ENCODE measurements at places on chromosomes 13 and 19.

GRCh38 chr13:99303863-99304521 lies 3.2 kb downstream of the GPR183 start:
- DNase-seq, result no peak

DNA sequence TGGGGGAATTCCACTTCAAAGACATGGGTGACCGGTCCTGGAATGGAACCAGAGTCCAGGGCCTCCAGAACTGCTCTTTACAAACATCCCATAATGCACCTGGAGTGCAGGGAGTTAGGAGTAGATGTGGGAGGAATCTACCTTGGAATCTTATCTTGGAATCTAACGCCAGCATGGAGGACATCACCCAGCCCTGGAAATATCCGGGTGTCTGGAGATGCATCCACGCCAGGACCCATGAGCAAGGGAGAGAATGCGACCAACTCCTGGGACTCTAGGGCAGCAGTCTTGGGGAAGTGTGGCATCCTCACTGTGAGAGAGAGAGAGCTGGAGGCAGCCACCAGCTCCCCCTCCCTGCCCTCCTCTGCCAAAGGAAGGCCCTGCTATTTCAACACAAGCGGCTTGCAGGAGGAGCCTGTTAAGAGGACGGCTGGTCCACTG lies 211.8 kb downstream of the UQCRFS1 start:
- peak; percentile 3 for DNase-seq

DNA sequence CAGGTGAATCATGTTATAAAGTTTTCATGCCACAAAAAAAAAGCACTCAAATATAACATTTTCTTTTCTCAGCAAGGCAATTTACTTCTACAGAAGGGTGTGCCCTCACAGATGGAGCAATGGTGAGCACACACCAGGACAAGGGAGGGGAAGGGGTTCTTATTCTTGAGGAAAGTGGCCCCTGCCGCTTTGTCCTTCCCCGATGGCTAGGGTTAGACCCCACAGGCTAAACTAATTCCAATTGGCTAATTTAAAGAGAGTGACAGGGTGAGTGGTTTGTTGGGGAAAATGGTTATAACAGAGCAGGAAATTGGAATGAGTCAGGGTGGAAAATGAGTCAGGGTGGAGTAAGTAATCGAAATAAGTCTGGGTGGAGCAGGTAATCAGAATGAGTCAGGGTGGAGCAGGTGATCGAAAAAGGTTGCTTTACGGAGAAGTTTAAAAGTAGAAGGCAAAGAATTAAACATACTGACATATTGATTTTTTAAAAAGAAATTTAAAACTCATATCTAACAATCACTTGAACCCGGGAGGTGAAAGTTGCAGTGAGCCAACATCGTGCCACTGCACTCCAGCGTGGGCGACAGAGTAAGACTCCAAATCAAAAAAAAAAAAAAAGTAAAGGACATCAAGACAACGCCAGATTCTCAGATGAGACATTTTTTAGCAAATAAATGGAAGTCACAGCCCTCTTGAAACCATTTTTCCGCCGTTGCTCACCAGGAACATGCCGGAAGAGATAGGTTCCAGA lies 813 bp downstream of the ZNF562 start:
- no peak for DNase-seq

- no peak for DNase-seq
These were observed 342.7 kb downstream of the COG6 start for GRCh38 chr13:39998166-39998565.

All from adipocyte (in vitro differentiated cells).